GM03348 (cell line): ENCODE measurements at places on chromosomes 1 and 21.

DNA sequence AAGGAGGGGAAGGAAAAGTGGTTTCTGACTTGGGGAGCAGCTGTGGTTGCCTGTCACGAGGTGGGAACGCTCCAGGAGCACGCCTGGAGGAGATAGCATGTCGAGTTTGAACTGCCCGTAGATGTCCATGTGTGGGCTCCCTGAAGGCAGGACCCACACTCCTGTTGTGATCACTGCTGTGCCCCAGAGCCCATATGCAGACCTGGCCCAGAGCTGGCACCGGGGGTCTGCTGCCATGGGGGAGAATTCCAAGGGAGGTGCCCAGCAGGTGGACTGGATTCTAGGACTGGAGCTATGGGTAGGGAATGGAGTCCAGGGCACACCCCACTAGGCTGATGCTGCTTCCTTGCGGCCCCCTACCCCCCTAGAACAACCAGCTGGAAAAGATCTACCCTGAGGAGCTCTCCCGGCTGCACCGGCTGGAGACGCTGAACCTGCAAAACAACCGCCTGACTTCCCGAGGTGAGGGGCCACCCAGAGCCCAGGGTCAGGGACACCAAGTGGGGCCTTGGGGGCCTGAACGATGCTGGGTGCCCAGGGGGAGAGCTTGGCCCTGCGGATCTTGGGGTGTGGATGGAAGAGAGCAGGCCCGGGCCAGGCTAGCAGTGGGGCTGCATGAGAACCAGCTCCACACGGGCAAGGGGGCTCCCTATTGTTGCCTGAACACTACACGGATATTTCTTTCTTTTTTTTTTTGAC is 9.3 kb downstream of the PODN start:
- no peak for DNase-seq

DNA sequence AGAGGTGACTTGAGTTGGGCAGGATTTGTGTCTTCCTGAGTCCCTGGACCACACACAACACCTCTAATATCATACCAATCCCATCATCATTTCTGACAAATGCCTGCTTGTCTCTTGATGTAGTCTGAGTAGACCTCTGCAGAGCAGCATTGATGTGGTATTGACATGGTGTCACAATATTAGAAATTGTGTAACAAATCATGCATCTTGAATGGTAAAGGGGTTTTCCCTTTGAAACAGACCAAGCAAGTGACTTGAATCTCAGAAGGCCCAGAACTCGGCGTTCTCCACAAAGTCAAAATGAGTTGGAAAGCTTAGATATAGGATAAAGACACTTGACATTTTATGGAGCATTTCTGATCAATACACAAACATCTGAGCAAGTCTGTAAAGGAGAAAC is 72.7 kb upstream of the KIRREL1 start:
- DNase-seq: no peak

GRCh38 chr1:79441238-79441637 is 434.7 kb upstream of the ADGRL4 start:
- DNase-seq: peak; percentile 5

GRCh38 chr1:20847611-20848080 is 60.5 kb upstream of the HP1BP3 start:
- DNase-seq: no peak

- DNase-seq: no peak
Measured at GRCh38 chr1:26345718-26346117, 8.2 kb downstream of the CRYBG2 start.

GRCh38 chr21:43190544-43190943 is 21.7 kb downstream of the CRYAA start:
- DNase-seq: no peak
